NCI-H446 (cell line): ENCODE measurements at places on chromosomes 5 and 9.

- DNase-seq: no peak
Observed at GRCh38 chr5:31273161-31273560, 79.7 kb downstream of the CDH6 start.

- DNase-seq: peak; percentile 39
Observed at GRCh38 chr5:59380350-59380951, 513.1 kb downstream of the PDE4D start.

DNA sequence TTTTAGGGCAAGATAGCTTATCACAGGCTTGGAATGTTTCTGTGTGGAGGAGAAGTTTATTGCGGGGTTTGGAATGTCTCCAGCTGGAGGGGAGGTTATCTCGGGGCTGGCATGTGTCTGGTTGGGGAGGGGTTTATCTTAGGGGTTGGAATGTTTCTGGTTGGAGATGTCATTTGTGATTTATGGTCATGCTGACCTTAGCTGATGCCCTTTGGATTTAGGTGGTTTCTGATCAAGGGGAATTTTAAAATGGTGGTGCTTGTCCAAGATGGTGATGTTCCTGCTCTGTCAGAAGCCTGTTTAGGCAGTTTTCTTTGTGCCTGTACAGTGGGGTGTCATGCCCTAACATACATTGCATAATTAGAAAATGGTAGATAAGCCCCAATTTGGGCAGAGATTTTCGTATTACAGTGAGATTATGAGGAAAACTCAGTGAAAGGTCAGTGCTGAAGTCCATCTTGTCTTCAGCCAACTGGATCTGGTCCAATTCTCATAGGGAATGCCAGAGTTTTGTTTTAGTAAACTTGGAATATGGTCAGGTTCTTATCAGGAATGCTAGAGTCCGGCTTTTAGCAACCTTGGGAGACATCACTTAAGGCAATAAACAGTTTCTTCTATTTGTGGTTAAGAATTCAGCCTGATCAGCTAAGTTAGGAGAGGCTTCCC lies 14.3 kb downstream of the CDK20 start:
- no peak for DNase-seq

DNA sequence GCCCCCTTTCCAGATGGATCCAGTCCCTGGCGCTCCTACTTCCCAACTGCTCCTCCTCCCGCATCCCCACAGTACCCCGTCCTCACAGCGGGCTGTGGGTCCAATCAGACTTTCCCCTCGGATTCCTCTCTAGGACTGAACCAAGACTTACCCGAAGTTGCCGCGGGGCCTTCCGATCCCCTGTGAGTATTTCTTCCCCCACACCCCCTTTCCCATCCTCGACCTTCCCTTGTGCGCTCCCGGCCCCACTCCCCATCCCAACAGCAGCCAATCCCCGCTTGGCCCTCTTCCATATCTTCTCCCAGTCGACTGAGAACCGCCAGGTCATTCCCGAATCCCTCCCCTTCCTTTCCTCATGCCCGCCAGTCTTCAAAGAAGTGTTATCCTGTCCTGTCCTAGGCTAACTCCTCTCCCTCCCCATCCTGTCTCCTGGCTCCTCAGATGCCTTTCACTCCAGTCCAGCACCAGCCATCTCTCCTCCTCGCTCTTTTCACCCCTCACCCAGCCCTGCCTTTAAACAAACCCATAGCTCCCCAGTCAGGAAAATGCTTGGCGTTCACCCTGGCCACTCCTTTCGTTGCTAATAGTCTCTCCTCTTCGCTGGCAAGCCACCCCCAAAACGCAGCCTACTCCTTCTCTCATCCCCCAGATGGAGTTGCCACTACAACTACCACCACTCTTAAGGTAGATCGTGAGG lies 646 bp downstream of the SWI5 start:
- no peak for DNase-seq

DNA sequence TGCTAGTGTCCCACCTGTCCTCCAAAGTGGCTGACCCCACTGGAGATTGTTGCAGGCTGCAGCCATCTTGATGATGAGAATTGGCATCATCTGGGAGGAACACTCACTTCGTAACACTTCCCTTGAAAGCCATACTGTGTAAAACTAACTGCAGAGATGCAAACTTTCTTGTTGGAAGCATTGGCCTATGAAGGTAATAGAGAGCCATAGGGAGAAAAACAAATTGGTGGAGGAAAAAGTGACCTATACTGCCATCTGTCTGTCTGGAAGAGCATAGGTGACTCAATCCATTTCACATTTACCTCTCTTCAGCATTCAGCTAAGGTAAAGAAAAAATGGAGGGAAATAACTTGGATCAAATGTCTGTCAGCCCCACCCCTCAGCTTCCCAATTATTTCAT lies 473.4 kb downstream of the NTRK2 start:
- DNase-seq: no peak

DNA sequence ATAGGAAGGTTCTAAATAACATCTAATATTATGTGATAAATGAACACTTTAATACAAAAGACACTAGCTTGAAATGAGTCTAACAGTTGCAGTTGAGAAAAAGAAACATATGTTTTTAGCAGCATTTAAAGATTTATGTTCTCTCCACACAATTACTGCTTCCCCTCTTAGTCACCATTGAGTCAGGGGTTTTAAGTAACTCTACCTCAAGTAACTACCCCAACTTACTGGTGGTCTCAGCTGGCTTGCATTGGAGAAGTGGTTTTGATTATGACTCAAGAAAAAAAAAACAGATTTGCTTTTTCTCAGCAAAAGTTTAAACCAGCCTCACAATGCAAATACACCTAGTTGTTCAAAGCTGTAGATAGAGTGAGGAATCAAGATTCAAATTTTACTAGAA lies 1216.5 kb upstream of the CDH9 start:
- no peak for DNase-seq

GRCh38 chr5:8478326-8478725 lies 609.4 kb downstream of the MTRR start:
- DNase-seq: no peak

DNA sequence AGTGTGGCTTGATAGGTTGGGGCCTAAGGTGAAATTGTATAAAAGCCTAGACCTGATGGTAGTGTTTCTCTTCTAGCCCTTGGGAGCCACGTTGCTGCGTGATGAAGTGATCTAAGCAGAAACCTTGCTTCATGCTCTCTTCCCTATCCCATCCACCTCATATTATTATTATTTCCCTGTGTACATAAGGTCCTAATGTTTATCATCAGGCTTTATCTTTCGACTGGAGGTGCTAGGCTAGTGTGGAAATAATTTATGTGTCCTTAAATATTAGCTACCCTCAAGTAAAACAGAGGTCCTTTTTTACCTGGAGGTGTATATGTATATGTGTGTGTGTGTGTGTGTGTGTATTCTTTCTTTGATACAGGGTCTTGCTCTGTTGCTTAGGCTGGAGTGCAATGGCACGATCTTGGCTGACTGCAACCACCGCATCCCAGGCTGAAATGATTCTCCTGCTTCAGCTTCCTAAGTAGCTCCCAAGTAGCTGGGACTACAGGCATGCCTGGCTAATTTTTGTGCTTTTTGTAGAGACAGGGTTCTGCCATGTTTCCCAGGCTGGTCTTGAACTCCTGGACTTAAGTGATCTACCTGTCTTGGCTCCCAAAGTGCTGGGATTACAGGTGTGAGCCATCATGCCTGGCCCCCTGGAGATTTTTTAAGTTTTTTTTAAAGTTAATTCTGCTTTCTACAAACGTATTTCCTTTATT lies 3.7 kb downstream of the UGCG start:
- DNase-seq: no peak

DNA sequence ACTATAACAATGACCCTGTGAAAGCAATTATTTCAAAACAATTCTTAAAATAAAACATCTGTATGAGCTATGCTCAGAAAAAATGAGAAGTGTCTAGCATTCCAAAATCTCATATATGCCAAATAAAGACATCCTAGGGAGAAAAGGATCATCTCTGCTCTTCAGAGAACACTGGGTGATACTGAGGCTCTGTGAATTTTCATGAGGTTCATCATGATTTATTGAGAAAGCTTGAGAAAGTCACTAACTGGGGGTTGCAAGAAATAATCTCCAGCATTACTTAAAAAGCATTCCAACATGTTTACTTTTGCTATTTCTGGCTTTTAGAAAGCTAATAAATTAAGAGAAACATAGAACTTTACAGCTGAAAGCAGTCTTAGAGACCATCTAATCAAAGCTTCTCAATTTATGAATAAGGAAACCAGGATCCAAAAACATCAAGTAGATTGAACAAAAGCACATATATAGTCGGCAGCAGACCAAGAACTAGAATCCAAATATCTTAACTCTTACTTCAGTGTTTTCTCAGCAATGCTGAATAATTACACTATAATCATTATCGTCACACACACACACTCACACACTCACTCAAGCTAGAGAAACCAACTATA lies 372.8 kb downstream of the NR2F1-AS1 start:
- no peak for DNase-seq

DNA sequence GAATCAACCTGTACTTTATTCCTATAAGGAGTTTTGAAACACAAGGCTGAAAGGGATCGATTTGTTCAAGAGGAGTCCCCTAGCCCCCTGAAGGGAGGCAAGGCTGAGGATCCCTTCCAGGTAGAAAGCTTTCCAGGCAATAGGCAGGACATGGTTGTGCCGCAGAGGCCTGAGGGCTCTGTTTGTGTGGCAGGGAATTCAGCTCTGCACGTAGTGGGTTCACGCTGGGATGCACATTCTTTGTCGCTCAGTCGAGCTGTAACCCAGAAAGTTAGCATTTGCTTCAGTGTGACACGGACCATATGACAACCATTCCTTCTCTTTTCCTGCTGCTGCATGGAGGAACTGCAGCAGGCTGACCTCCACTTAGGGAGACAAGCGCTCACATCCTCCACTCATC lies 65.6 kb upstream of the TRIO start:
- no peak for DNase-seq

GRCh38 chr5:54944364-54944763 lies 41.0 kb downstream of the ESM1 start:
- DNase-seq: no peak

- no peak for DNase-seq
Observed at GRCh38 chr9:5909976-5910375, 19.3 kb downstream of the MLANA start.

- no peak for DNase-seq
Observed at GRCh38 chr9:122819791-122820489, 8.4 kb downstream of the PDCL start.

DNA sequence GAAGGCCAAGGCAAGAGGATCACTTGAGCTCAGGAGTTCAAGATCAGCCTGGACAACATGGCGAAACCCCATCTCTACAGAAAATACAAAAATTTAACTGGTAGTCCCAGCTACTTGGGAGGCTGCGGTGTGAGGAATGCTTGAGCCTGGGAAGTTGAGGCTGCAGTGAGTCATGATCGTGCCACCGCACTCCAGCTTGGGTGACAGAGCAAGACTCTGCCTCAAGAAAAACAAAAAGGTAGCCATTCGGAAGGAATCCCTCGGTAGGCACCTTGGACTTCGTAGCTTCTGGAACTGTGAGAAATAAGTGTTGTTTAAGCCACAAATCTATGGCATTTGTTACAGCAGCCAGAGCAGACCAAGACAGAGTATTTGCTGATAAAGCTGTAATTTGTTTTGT lies 174.2 kb downstream of the DCP2 start:
- DNase-seq: no peak

DNA sequence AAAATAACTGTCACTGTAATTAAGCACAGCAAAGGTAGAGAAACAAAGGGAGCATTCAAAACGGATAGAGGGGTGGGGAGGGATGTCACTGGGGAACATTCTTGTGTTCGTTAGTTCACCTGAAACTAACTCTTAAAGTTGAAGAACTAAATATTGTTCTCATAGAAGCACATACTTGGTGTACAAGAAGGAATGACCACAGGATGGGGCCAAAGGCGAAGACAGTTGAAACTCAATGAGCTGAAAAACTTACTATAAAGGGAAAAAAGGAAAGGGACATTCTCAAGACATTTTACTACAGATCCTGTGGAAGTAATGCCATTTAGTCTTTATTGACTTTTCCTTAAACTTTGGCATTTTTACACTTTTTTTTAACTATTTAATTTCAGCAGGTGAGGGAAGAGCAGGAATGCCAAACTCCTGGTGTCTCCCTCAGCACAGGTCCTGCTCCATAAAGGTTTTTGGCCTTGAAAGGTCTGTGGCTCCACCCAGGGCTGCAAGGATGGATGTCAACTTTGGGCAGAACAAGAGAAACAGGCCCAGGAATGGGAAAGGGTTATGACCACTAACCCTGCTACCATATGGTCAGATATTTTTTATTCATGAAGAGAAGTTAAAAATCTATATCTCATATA lies 197.6 kb upstream of the RASA1 start:
- peak; percentile 20 for DNase-seq
